ENCODE measurements at places on chromosomes 4 and X. TPM values are rescaled to one million over a fixed set of nuclear protein-coding genes. Genes with fewer than 3 reads are reported as not detected.

Gene MAMLD1
- polyA plus RNA-seq, result 7.5 TPM

Gene ZBTB49
- 8.5 TPM for polyA plus RNA-seq

DNA sequence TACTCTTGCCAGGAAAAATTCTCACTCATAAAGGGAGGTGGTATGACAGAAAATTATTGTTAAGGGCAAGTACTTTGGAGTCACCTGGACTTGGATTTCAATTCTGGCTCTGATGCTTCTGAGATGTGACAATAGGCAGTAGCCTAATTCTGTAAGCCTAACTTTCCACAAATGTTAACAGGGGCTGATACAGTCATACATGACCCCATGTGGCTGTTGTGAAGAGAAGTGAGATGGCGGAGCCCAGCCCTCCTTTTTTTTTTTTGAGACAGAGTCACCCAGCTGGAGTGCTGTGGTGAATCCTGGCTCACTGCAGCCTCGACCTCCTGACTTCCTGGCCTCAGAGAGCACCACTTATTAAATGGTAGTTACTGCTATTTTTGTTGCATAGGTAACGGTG is 54.4 kb upstream of the IRF2 start:
- no peak for DNase-seq

DNA sequence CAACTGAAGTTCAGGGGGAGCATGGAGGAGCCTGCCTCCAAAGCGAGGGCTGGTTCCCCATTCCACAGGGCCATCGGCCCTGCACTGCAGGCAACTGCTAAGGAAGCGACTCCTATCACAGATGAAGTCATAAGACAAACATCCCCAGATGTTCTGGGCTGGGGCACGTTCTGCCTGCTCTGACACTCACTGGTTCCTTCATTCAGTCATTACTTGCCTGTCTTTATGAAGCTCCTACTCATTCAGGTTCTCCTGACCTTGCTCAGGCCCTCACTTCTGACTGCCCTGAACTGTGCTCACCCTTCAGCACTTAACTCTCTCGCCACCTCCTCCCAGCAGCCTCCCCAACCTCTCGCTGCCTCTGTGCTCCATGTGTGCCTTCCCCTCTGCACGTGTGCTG is 2.5 kb upstream of the SLC2A9 start:
- DNase-seq, result no peak

GRCh38 chr4:27013012-27013411 is 152.4 kb downstream of the STIM2 start:
- no peak for DNase-seq

DNA sequence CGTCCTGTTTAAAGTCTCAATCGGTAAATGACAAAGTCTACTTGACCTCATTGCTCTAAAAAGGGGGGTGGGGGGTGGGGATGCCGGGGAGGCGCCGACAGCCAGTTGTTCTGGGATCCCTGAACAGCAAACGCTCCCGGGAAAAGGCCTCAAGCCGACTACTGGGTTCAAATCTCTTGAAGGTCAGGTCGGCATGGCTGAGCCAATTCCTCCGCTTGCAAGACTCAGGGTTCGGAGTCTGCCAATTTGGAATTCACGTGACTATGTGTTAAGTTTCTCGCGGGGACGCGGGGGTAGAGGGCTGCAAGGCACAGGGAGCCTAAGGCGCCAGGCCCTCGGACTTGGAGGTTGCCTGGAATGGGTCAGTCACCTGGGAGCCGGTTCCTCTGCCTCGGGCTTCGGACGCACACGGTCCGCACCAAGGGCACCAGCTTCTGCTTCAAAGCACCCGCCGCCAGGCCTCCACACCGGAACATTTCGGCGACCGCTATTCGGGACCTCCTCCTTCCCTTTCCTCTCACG is 399 bp downstream of the AIFM1 start:
- DNase-seq, result no peak

- no peak for DNase-seq
Observed at GRCh38 chr4:130178106-130178505, 1082.2 kb downstream of the C4orf33 start.

Gene SCML1
- polyA plus RNA-seq, result 28.8 TPM

DNA sequence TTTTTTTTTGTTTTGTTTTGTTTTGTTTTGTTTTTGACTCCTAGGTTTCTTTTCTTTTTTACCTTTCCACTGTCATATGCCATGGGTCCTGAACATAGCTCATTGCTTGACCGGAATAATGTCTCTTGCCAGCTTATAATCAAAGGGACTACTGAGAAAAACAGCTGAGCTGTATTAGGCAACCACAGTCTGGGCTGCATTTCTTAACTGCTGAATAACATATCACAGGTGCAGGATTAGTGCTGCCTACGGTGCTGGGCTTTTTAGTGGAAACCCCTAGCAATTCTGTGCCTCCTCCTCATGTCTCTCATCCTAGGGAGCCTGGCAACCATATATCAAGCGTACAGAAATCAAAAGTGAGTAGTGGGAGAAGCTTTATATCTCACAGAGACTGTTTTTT is 333.5 kb downstream of the BMPR1B start:
- DNase-seq, result no peak

DNA sequence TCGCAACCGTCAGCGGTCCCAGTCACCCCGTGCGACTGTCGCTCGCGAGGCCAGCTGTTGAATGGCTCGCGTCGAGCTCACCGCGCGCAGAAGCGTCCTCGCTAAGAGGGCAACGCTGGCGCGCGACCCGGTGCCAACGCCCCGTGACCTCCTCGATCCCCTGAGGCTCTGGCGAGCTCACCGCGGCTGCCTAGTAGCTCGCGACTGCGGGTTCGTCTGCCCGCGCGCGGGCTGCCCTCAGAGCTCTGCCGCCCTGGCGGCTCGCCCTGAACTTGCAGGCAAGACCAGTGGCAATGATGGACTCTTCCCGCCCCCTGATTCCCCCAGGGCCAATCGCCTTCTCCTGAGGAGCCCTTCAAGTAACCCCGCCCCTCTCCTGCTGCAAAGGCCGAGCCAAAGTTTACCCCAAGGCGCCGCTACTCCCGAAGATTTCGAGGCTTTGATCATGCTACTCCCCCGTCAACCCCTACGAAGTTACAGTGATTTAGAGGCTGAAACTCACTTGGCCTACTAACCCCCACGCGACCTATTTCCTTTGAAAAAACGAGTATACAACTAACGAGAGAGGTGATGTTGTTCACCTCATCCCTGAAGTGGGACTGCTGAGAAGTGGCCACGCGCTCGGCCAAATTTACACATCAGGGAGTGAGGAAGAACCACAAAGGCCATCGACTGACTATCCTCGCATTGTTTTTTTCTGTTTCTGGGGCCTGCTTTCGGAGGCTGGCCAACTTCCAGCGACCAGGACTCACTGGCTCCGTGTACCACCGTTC is 37.5 kb downstream of the PGRMC1 start:
- peak; percentile 30 for DNase-seq

Gene PCDH11X
- polyA plus RNA-seq, result 0.12 TPM

GRCh38 chr4:52157641-52158316 is 106.7 kb downstream of the SPATA18 start:
- DNase-seq, result no peak

- no peak for DNase-seq
Observed at GRCh38 chrX:47900833-47901232, 64.1 kb downstream of the ZNF81 start.

- no peak for DNase-seq
Observed at GRCh38 chr4:77141964-77142645, 14.9 kb upstream of the CCNG2 start.

- peak; percentile 34 for DNase-seq
Observed at GRCh38 chrX:129726307-129727111, 12.3 kb upstream of the XPNPEP2 start.

Gene IBSP
- not detected for polyA plus RNA-seq

- no peak for DNase-seq
Observed at GRCh38 chr4:74433541-74434172, 11.3 kb upstream of the AREG start.

Gene FGG
- not detected for polyA plus RNA-seq
